ENCODE measurements at places on chromosomes 4 and X.
A peak's percentile ranks its signal among the peaks of the same experiment; 100 is the strongest.

DNA sequence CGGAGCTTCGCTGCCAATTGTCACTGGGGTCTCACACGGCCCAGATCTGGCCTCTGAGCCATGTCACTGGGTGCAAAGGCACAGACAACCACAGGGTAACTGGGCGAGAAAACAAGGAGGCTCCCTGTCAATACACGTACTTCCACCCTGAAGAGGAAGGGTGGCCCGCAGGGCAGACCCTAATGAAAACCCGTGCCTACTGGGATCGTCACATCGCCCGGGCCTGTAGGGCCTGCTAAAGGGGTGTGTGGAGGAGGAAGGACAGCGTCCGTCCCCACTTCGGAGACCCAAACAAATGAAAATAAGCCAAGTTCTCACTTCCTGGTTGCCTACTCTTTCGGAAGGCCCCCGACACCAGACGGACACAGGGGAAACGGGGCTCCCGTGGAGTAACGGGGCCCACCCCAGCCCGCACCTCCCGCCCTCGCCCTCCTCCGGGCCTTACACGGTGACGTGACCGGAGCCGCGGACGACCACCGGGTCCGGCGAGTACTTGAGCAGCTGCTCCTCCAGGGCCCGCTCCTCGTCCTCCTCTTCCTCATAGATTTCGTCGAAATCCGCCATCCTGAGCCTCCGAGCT lies 578 bp downstream of the CHIC2 start:
- DNase-seq, result peak; percentile 53

DNA sequence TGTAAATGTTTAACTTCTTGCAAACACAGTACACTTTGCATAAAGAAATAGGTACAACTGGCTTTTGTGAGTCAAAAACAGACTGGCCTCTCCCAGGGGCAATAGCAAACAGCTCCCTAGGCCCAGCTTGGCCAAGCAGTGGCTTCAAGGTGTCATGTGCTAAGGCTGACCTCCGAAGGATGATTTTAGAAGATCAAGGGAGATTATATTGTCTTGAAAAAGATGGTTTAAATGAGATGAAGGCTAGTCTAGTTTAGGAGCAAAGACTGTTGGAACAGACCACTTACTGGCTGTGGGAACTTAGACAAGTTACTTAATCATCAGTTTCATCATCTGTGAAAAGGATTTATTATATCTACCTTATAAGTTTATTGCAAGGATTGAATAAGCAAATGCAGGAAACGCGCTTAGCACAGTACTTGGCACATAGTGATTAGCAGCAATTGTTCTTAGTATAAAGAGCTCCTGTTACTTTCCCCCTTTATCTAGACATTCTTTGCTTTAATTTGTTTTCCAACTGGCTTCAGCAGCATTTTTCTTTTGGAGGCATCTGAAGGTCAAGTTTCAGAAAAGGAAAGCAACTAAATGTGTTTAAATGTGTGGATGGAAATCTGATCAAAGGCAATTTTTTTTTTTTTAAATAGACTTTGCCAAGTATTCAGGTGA lies 17.2 kb downstream of the ANXA3 start:
- no peak for DNase-seq

DNA sequence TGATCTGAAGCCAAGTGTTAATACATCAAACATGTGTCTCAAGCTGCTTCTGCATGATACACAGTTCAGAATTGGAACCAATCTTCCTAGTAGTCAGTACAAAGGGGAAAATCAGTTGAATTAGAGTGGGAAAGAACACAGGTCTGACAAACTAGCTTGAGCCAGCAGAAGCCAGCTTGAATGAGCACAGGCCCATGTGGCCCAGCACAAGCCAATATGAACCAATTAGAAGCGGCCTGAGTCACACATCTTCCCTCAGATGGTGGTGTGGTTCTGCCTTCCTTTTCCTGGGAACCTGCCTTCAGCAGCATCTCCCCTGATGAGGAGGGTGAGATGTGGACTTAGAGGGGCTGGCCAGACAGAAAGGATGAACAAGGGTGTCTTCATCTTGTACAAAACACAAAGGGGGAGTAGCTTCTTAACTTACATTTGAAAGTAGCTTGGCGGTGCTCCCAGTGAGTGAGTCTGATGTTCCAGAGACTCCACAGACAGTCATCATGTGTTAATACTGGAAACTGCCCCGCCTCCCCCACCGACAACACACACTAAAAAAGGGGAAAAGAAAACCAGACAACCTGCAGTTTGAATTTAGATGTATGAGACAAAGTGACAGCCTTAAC lies 72.0 kb downstream of the FRMPD4 start:
- no peak for DNase-seq

DNA sequence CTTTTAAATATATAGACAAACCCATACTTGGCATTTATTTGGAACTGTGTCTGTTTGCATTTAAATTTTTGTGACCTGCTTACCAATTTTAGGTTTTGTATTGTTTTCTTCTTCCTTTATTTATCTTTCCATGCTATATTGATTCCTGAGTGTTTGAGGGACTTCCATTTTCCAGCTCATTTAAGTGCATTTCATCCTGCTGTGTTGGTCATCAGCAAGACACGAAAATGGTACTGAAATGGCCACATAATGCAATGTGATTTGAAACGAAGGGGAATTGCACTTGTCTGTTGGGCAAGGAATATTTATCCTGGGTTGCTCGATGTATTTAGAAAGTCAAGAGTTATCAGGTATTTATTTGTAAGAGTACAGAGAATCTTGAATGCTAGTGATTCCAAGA lies 524.3 kb upstream of the MAGEB2 start:
- no peak for DNase-seq

DNA sequence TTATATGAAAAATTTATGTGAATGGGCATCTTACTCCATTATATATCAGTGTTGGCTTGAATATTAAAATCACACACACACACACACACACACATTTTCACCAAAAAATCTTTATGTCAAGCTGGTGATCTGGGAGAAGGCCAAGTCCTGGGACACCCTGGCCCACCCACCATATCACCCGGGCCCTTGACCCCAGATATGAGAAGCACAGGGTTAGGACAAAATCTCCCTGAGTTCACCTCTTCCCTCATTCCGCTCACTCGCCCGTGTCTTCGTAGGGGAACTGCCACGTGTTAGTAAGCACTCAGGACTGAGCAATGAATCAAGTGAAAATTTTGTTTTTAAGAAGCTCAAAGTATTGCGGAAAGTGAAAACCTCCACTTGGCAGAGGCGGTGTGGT lies 103.8 kb upstream of the PSAPL1 start:
- DNase-seq, result no peak

GRCh38 chr4:3781193-3781886 lies 15.2 kb downstream of the ADRA2C start:
- DNase-seq, result no peak

- DNase-seq, result no peak
Observed at GRCh38 chrX:123835661-123836371, 24.0 kb upstream of the XIAP start.

DNA sequence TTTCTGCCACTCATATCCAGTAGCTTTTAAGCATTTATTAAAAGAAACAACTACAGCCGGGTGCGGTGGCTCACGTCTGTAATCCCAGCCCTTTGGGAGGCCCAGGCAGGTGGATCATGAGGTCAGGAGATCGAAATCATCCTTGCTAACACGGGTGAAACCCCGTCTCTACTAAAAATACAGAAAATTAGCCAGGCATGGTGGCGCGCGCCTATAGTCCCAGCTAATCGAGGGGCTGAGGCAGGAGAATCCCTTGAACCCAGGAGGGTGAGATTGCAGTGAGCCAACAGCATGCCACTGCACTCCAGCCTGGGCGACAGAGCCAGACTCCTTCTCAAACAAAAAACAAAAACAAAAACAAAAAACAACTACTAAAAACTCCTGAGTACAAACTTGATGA lies 119.8 kb downstream of the EPHA5 start:
- peak; percentile 10 for DNase-seq

- DNase-seq, result no peak
Observed at GRCh38 chrX:37594755-37595382, 23.4 kb downstream of the LANCL3 start.

GRCh38 chr4:21203416-21203815 lies 503.2 kb downstream of the PACRGL start:
- DNase-seq, result no peak

- no peak for DNase-seq
Observed at GRCh38 chr4:186666750-186667149, 56.9 kb downstream of the FAT1 start.

- DNase-seq, result no peak
Observed at GRCh38 chr4:166078955-166079354, 205.9 kb downstream of the TLL1 start.

Data from left lung (tissue), 14 donors.